CD4-positive, alpha-beta T cell treated with Interleukin-12 subunit alpha and Interleukin-12 subunit beta, for 1 hour (primary cell): ENCODE measurements at places on chromosomes 3 and 15.

- DNase-seq: no peak
Observed at GRCh38 chr3:146544929-146545528, 622 bp upstream of the PLSCR1 start.

DNA sequence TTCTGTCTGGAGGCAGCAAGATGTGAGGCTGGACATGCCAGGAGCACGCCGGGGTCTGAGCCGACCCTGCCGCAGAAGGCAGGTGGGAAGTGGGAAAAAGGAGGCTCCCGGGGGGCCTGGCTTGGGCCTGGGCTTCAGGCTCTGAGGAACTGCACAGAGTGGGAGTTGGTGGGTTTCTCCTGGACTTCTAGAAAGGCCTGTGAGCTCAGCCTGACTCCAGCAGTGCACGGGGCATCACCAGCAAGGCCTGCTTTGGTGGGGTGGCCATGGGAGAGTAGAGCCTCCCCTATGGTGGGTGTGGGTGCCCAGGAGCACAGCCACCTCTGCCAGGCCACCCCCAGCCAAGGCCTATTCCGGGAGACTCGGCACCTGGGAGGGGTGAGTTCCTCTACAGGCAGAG lies 18.1 kb upstream of the SLC41A3 start:
- DNase-seq: no peak

DNA sequence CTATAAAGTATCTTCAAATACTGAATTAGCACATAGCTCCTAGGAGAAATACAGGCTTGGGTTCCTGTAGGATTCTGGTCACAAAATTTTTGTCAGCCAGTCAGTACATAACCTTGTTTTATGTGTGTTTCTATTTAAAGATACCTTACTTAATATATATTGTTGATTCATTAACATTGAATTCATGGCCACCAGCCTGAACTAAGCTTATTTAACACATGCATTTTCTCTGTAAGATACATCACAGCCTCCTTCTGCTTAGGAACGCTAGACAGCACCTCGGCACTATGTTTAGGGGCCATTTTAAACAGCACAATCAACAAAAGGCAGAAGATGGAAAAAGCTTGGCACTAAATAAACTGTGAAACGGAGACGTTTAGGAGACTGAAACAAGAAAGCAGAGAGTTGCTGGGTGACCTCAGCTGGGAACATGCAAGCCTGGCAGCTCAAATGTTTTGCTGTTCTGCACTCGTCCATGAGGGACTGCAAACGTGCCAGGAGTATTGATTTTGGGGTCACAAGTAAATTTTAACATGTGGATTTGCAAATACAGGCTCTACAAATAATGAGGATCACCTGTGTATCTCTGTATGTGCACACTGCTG lies 432.2 kb upstream of the TPM1 start:
- no peak for DNase-seq

GRCh38 chr3:138443521-138444503 lies 9.4 kb downstream of the ESYT3 start:
- no peak for DNase-seq

DNA sequence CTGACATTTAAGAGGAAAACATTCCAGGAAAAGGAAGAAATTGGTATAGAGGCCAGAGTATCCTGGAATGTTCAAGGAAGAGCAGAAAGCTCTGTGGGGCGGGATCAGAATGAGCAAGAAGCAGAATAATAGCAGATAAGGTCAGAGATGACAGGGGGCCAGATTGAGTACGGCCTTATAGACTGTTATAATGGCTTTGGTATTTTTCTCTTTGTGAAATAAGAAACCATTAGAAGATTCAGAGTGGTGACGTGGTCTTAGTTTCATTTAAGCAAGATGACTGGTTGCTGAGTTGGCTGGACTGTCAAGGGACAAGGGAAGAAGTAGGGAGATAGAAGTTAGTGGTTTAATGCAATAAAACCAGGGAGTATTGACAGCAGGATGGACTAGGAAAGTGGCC lies 218.3 kb upstream of the SOX2 start:
- DNase-seq: no peak

GRCh38 chr15:26882616-26883365 lies 15.9 kb downstream of the GABRA5 start:
- DNase-seq: no peak

DNA sequence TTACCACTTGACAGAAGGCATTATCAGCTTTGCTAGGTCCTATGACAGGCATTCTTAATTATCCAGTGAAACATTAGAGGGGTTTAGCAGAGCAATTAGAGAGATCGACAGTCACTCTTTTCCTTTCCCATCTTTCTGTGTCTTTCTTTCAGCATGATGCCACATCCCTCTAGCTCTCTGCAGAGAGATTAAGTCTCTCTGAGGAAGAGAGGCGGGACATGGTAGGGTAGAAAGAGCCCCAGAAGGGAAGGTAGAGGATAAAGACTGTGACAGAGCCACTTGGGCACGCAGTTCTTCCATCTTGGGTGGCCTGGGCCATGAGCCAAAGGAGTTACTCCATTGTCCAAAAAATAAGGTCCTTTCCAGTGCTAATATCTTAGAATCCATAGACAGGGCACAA lies 55.8 kb downstream of the HHLA2 start:
- DNase-seq: no peak

DNA sequence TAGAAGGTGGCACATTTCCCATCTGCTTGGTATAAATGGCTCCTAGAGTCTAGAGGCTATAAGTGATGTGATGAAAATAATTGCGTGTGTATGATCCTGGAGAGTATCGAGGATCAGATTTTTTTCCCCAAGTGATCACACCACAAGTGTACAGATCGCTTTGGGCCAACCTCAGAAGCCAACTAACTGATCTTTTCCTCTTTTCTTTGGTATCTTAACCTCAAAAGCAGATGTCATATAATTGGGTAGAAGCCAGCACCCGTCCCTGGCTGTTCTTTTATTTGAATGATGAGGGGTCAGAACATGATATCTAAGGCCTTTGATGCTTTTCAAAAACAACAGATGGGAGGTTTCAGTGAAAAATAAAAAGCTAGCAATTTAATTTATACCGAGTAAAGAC lies 3.3 kb downstream of the P2RY14 start:
- no peak for DNase-seq
